Activated CD8-positive, alpha-beta memory T cell treated with anti-CD3 and anti-CD28 coated beads for 1 hour (primary cell): ENCODE measurements at places on chromosomes 7 and 10.

- no peak for DNase-seq
Measured at GRCh38 chr7:108335269-108335918, 120.8 kb downstream of the NRCAM start.

GRCh38 chr7:55214707-55215106 is 150.4 kb upstream of the LANCL2 start:
- no peak for DNase-seq

DNA sequence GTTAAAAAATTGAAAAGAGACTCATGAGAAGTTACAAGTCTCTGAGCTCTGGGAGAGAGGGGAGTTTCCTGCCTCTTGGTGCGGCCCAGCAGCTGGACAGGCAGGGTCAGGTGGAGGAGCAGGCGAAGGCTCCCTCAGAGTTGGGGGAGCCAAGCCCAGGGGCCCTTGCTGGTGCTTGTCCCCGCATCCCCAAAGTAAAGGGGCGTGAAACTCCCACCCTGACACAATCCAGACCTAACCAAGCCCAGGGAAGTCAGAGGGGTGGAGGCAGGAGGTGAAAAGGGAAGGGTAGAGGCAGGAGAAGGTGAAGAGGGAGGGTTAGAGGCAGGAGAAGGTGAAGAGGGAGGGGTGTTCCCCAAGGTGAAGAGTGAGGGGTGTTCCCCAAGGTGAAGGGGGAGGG is 322.8 kb downstream of the GLRX3 start:
- DNase-seq, result no peak

GRCh38 chr10:117074621-117075020 is 63.4 kb downstream of the VAX1 start:
- no peak for DNase-seq

GRCh38 chr10:111590703-111591102 is 513.9 kb downstream of the ADRA2A start:
- no peak for DNase-seq

- DNase-seq, result no peak
Measured at GRCh38 chr10:71795248-71795647, 21.9 kb upstream of the VSIR start.

DNA sequence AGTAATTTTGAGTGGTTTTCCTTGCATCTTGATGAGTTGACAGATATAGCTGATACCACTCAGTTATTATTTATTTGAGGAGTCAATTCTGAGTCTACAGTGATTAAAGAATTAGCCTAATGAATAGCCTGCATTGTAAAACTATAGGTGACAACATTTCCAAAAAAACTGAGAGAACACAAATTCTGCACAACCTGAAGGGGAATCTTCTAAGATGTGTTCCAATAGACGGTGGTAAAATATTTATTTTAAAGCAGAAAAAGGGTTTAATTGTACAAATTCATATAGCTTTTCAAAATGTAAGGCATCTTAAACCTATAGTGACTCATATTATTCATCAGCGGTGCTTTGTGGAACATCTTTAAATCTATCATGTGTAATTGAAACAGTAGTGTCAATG is 200.4 kb downstream of the RNLS start:
- DNase-seq, result no peak

DNA sequence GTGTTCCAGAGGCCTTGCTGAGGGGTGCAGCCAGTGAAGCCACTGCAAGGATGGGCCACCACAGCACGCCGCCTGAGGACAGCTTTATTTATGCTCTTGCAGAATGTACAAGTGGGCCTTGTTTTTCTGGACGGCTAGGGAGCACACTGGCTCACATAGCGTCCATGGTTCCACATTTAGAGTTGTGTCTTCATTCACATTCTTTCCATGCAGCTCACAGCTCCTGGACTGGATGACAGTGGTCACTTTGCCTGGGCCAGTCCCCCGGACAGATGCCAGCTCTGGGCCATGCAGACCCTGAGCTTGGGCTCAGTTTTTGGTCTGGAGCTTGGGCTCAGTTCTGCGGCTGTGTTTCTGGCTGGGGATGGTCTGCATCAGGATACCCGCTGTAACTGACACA is 2.6 kb upstream of the C10orf71 start:
- no peak for DNase-seq

DNA sequence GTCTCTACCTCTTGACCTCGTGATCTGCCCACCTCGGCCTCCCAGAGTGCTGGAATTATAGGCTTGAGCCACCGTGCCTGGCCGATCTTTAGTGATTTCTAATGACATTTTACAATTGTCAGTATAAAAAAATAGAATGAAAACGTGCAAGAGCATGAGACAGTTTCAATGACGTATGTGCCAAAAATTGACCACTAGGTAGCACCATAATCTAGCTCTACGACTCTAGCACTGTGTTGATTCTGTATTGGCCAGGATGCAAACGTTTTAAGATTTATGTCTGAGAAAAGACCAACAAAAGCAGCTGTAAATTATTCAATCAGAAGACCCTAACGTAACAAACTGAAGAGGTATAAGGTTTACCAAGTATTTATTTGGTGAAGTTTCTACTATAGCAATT is 25.4 kb upstream of the EXOC6 start:
- DNase-seq, result no peak

GRCh38 chr10:3480281-3480989 is 304.6 kb downstream of the KLF6 start:
- DNase-seq, result no peak

- no peak for DNase-seq
Measured at GRCh38 chr10:44045020-44045419, 339.9 kb downstream of the CXCL12 start.

DNA sequence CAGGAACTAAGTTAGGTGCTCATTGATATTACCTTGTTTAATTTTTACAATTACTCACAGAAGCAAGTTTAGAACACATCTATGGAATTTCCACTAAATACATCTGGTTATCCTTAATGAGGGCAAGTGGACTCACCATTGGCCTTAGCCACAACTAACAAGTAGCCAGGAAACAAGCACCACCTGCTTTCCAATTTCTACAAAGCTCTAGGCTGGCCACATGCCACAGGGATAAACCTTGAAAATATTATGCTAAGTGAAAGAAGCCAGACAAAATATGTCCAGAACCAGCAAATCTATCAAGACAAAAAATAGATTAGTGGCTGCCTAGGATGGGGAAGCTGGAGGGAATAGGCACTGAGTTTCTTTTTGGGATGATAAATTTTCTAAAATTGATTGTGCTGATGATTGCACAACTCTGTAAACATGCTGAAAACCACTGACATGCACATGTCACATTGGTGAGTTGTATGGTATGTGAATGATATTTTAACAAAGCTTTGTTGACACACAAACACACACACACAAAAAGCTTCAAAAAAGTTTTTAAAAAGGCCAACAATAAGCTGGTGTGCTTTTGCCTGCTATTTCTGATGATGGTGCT is 179.4 kb downstream of the CPEB3 start:
- DNase-seq, result no peak

DNA sequence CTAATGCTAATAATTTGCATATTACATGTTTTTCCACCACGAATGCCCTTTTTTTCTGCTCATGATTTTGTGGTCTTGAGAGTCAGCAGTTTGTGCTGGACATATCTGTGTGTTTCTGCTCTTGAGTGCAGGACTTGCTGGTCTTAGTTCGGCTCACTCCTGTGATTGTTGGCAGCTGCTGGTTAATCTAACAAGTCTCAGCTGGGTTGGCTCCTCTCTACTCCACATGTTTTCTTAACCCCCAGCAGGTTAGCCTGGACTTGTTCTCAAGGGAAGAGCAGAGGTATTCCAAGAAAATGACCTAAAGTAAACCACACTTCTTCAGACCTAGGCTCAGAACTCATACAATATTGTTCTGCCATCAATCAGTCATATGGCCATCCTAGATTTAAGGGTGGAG is 1238.9 kb downstream of the XPNPEP1 start:
- no peak for DNase-seq
